ENCODE measurements at places on chromosomes 16 and 17.
A peak's percentile ranks its signal among the peaks of the same experiment; 100 is the strongest.

DNA sequence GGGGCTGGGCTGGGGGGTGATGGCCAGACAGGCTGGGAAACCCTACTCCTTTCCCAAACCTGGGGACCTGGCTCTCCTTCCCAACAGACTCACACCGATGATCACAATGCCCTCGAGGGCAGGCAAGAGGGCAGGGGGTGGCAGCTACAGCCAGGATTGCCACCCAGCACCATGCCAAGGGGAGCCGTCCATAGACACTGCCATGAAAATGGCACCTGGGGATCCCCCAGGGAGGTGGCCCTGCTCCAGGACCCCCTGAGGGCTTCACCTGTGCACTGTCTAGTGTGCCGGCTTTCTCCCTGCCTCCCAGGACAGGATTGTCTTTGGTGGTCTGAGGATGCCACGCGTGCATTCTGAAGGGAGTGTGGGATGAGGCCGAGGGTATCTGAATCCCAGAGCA lies 24.6 kb downstream of the RPH3AL start:
- no peak for DNase-seq

GRCh38 chr17:44416558-44417289 lies 27.3 kb upstream of the ITGA2B start:
- no peak for DNase-seq

DNA sequence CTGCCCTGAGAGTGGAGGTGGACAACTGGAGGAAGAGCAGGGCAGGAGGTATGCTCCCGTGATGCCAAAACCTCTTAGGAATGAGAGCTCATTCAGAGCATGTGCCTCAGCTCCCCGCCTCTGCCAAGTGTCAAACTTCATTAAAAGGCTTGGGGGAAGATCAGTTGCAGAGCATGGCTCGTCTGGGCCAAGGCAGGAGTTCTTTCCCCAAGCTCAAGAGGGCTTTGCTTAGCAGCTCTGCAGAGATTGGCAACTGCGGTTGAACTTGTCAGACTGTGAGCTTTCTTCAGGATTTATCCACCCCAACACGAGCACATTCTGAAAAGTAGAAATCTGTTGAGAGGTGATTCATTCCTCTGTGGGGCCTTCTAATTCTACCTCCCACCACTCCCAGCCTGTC lies 248.1 kb downstream of the HS3ST3A1 start:
- no peak for DNase-seq

DNA sequence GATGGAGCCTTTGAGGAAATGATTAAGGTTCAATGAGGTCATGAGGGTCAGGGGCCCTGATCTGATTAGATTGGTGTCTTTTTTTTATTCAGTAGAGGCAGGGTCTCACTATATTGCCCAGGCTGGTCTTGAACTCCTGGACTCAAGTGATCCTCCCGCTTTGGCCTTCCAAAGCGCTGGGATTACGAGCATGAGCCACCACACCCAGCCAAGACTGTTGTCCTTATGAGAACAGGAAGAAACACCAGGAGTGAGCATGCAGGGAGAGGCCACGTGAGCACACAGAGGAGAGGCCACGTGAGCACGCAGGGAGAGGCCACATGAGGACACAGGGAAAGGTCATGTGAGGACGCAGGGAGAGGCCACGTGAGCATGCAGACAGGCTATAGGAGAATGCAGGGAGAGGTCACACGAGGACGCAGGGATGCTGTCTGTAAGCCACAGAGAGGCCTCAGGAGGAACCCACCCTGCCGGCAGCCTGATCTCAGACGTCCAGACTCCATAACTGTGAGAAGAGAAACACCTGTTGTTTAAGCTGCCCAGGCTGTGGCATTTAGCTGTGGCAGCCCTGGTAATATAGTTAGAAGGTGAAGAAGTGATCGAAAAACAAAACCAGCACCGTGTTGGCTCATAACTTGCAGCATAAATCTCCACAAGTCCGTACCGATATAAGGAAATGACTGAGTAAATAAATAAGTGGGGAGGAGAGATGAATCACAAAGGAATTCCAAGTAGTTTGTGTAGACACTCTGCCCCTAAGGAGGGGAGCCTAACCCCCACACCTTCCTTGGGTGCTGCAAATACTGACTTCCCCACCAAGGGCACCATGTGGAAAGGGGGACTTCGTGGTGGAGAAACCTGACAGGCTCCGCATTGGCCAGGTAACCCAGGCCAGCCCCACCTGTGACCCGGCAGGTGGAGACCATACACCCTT lies 14.6 kb upstream of the CSNK1D start:
- no peak for DNase-seq

DNA sequence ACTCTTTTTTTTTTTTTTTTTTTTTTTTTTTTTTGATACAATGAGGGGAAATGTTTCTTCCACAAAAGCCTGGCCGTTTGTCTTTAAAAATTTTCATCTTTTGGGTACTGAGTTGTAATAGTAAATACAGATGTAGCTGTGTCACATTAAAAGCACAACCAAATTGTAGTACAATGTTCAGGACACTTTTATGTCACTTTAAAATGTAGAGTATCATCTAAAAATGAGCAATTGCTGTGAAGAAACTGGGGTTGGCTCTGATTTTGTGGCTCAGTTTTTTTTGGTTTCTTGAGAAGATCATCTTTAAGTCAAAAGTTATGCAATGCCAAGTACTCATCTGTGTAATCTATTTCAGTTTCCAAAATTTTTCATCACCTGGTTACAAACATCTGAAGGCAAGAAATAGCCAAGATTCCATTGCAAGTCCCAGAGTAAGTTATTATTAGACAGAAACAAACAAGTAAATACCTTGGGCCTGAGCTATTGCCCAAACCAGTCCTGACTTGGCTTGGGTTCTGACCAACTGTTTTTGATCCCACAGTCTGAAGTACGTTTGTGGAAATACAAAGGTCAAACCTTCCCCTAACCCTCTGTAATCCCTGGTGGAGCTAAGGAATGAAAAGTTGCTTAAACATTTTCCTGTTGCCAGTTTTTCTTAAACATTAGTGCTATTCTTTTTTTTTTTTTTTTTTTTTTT lies 717.2 kb downstream of the WWOX start:
- no peak for DNase-seq

DNA sequence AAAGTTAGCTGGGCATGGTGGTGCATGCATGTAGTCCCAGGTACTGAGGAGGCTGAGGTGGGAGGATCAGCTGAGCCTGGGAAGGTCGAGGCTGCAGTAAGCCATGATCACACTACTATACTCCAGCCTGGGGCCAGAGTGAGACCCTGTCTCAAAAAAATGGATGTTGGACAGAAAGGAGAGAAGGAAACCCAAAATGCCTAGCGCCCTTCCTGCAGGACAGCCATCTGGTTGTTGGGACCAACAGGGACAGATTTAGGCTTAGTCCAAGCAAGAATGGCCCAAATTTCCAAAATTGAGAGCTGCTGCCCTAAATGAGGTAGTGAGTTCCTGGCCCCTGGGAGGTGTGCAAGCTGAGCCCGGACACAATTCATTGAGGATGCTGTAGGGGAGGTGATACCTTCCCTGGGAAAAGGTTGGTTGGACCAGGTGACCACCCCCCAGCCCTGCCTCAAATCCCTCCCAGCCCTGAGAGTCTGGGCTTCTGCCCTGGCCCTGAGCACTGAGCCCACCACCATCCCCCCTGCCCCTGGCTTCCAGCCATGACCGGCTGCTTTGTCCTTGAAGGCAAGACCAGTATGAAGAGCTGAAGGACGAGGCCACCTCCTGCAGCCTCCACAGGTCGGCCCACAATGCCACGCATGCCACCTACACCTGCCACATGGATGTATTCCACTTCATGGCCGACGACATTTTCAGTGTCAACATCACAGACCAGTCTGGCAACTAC lies 35.1 kb downstream of the IL21R start:
- DNase-seq = no peak

DNA sequence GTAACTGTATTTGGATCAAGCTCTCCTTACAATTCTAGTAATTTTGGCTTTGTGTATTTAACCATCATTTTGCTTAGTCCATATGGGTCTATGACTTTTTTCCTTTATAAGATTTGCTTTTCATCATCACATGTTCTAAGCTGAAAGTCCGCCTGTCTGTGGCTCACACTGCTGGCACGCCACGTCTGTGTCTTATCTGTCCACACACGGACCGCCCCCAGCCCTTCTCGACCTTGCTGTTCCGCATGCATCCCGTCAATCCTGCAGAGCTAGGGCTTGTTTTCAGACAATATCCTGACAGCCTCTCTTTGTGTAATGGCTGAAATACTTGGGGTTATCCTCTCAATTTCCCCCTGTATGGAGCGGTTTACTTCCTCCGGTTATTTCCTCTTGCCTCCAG lies 8.4 kb upstream of the ALDH3A1 start:
- DNase-seq = no peak

DNA sequence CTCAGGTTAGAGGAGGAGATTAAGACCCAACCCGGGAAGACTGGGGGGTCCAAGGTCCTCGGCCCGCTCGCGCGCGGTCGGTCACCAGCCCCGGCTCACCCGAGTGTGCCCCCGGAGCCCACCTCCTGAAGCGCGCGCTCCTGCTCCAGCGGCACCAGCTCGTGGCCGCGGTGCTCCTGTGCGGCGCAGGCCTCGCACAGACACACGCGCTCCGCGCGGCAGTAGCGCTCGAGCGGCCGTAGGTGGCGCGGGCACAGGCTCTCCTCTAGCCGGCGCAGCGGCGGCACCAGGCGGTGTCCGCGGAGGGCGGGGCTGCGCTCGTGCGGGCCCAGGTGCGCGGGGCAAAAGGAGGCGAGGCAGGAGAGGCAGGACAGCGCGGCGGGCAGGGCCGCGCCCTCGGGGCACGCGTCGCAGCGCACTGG lies 618 bp downstream of the TRIM47 start:
- peak; percentile 64 for DNase-seq

DNA sequence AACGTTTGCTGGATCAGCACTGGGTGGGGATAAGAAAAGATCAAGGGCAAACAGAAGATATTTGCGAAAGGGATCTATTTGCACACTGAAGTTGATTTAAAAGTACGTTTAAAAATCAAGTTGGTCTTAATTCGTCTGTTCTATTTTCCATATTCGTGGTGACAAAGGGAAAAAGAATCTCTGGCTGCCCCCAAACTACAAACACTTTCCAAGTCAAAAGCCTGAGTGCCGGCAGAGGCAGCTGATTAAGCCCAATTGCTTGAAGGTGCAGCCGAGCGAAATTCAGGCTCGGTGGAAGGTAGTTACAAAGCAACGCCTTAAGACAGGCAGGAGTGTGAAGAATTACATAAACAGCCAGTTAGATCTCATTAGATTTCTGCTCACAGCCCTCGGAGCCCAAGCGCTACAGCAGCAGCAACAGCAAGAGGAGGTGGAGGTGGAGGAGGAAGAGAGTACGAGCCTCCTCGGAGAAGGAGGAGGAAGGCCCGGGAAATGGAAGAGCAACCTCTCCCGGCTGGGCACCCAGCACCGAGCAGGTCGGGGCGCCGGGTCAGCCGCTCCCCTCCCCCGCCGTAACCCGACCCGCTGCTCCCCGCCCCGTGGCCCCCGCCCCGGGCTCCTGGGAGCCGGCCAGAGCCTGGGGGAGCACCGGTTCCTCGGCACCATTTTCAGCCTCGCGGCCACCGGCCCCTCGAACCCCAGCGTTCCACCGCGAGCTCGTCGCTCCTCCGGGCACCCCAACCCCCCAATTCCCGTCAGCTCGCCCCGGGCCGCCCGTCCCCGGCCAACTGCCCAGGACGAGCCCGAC lies 890 bp downstream of the TOB1 start:
- peak; percentile 40 for DNase-seq

Measured in T follicular helper cell (primary cell).